ENCODE measurements at places on chromosomes 1 and 21.

GRCh38 chr1:23600283-23600682 lies 41.0 kb upstream of the ID3 start:
- DNase-seq, result no peak

DNA sequence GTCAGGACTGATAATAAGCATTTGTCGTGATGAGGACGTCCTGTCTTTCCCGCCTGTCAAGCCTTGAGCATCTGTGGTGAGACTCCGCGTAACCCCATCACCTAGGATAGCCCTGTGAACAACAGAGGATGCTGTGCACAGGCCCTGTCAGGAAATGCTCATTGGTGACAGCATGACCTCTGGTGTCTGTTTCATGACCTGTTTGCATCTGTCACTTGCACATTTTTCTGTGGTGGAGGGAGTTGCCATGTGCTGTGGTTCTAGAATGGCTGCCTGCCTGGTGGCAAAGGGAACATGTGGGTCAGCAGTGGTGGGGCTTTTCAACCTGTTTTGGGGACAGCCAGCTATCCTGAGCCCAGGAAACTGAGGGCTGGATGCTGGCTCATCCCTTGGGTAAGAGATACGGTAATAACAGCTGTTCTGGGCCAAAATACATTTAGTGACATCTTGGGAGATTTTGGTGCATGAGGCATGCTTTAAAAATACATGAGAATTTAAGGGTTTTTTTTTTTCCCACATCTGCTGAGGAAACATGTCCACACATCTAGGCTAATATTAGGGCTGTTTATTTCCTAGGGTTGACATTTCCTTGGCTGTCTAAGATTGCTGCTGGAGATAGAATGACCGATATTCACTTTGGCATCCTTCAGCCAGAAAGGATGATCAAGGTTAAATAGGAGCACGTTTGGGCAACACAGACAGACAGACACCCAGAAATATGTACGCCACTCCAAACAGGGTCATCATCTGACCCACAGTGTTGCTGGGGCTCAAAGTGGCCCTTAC lies 52.9 kb downstream of the KCNC4 start:
- no peak for DNase-seq

- DNase-seq, result no peak
Observed at GRCh38 chr1:30735668-30736498, 12.5 kb upstream of the MATN1 start.

GRCh38 chr1:239802275-239802674 lies 289.4 kb upstream of the FMN2 start:
- no peak for DNase-seq

- no peak for DNase-seq
Observed at GRCh38 chr1:156388174-156389137, 19.4 kb downstream of the RHBG start.

GRCh38 chr1:29279406-29279805 lies 43.1 kb downstream of the PTPRU start:
- DNase-seq, result no peak

GRCh38 chr1:28365864-28366263 lies 3.7 kb upstream of the PHACTR4 start:
- no peak for DNase-seq

DNA sequence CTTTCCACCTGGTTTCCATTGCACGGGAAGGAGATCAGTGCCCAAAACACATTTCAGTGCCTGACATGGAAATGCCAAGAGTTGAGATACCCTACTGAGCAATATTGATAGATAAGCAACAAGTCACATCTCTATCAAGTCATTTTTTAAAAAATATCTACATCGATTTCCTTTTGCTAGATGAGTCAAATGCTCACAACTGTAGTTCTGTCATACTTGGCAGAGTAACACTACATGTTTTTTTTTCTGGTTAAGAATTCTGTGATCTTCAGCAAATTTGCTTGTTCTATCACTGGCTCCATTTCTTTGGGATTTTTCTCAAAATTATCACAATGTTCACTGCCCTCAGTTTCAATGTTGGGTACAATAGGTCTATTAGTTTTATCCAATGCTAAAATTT lies 145.4 kb downstream of the ZC3H11B start:
- no peak for DNase-seq
